ENCODE measurements at places on chromosomes 6 and 20. TPM values are rescaled to one million over a fixed set of nuclear protein-coding genes. Genes with fewer than 3 reads are reported as not detected.
A peak's percentile ranks its signal among the peaks of the same experiment; 100 is the strongest.

TPBG gene
- total RNA-seq: 6.7 TPM

CASS4 gene
- not detected for total RNA-seq

TCFL5 gene
- total RNA-seq: 24.2 TPM

SLPI gene
- not detected for total RNA-seq

SLC17A9 gene
- not detected for total RNA-seq

CD2AP gene
- total RNA-seq: 19.8 TPM

ZKSCAN3 gene
- total RNA-seq: 5.2 TPM

FABP7 gene
- not detected for total RNA-seq

DNA sequence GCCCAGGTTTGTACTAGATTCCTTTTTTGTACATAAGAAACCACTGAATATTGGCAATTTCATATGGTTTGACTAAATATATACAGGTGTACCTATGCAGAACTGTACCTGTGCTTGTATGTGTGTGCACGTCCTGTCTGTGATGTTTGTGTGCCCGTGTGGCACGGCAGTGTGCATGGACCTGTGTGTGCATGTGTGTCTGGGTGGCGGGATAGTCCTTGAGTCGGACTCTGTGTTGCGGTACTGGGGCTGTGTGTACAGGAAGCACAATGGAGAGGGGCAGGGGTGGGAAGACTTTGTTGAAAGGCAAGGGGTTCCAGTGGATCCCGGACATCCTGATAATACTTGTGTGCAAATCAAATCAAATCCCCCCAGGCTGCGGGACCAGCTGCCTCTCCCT lies 3.4 kb upstream of the FAM83C start:
- no peak for DNase-seq

DNA sequence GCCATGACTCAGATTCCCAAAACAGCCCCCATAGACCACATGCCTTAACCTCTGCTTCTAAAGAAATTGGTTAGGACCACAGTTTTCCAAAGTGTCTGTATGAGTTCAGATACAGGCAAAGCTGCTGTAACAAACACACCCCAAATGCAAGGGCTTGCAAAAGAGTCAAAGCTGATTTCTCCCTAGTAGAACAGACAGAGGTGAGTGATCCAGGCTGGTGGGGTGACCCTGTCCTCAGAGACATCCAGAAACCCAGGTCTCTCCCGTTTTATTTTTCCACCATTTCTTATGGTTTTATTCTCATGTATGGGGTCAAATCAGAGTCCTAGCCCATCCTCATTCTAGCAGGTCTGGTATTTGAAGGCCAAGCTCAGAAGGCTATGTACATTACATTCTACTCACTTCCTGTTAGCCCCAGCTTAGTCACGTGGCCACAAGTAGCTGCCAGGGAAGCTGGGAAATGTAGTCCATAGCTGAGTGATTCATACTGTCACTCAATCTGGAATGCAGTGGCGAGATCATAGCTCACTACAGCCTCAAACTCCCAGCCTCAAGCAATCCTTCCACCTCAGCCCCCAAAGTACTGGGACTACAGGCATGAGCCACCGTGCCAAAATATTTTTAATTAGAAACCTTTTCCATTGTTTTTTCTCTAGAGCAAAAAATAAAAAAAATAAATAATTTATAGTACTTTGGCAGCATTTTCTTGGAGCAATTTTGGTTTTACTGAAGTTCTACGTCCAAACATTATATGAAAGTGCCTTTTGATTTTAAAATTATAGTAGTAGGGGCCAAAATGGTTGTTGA lies 175.2 kb downstream of the ZMYND8 start:
- DNase-seq: no peak

- DNase-seq: no peak
Measured at GRCh38 chr6:3125815-3126214, 7.3 kb downstream of the BPHL start.

DNA sequence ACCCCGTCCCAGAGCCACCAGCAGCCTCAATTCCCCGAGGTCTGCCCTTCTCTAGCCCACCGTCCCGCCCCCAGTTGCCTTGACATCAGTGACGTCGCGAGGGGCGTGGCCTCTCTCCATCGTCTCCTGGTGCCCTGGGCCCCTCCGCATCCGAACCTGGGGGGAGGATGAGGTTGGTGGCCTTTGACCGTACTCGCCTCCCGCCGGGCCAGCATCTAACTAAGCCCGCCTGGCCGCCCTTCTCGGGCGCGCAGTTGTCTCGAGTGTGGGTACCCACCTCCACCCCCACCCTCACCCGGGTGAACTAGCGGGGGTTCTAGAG lies 5.5 kb upstream of the ARMC12 start:
- DNase-seq: peak; percentile 87

DNA sequence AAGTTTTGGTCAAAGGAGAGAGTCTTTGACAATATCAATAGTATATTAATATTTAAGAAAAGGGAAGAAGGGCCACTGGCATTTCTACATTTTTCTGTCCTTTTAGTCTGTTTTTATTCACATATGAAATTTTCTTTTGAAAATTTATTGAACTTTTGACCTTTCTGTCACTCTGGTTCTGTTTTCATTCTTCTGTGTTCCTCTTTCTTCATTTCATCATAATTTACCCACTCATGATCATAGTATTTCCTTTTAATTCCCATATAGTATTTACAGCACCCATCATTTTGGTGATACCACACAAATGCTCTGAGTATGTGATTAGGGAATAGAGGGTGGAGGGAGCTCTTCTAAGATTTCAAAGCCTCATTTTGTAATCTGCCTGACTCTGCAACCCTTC lies 142.8 kb downstream of the GJA1 start:
- no peak for DNase-seq

DNA sequence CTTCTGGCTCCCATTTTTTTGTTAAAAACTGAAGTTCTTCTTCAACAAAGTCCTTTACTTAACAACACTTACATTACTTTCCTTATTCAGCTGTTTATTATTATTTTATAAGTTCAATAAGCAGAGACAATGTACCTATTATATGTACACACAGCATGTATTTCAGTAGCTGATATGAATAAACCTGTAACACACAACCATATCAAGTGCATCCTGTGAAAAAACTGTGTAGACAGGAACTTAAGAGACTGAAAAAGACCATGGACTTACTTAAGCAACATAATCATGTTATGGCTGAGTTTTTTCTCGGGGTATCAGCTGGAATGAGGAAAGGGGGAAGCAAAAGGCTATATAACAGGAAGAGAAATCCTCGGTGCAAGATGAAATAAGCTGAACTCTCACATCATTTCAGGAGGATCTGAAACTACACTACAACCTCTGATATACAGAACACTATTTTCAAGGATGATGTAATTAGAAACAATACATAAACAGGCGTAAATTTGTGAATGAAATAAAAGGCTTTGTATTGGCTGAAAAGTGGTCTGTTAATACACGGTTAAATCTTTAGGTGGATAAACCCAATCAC lies 70.9 kb downstream of the REV3L start:
- no peak for DNase-seq

DNA sequence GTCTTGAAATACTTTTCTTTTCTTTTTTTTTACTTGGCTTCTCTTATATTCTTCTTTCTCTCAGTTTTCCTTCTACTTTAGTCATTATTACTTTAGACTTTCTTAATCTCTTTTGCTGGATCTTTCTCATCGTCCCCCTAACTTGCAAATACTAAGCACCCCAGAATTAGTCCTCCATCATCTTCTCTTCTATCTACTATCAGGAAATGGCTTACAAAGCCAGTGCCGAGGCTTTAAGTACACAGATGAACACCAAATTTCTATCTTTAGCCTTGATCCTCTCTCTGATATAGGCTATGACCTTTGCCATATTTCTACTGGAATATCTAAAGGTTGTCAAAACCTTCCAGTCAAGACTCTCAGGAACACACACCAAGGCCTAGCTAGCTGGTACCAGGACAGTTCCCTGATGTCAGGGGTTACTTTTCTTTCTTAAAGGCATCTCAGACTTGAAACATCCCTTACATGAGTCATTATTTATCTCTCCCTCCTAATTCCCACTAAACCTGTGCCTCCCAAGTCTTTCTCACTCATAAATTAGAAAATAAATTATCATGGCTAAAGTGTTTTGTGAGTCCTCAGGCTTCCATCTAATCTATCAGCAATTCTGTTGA lies 278.6 kb upstream of the TCF21 start:
- DNase-seq: no peak

DNA sequence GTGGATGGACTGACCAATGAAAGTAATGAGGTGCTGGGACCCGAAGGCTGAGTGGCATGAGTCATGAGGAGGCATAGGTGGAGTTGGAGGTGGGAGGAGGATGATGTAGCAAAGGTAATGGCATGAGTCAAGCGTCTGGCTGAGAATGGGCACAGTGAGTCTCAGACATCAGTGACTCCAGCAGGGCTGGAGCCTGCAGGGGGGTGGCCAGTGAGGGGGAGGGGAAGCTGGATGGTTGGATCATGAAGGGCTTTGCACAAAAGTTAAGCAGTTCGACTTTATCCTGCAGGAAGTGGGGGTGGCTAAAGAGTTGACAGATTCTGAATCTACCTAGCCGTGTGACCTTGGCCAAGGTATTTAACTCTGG lies 99.0 kb upstream of the IYD start:
- DNase-seq: no peak

- DNase-seq: no peak
Measured at GRCh38 chr6:128569732-128570679, 49.6 kb upstream of the PTPRK start.

- no peak for DNase-seq
Measured at GRCh38 chr6:144756469-144756868, 471.3 kb downstream of the UTRN start.

- DNase-seq: no peak
Measured at GRCh38 chr6:147930745-147931144, 411.9 kb upstream of the SASH1 start.

GRCh38 chr6:132934496-132934895 lies 120.1 kb downstream of the RPS12 start:
- no peak for DNase-seq

DNA sequence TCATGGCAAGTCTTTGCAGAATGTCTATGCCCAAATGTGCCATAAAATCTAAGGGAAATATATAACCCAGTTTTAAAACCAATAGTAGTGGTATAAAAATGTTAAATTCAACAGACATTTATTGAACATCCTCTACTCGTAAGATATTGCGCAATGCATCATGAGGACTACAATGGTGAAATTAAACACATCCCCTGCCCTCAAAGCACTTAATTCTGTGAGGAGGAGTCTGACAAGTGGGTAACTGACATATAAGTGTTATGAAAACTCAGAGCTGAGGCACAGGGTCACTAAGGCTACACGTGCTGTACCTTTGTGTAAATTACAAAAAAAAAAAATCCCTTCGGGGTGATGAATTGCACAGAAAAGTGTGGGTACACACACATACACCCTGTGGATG lies 6.2 kb downstream of the PKHD1 start:
- no peak for DNase-seq

GRCh38 chr20:53044296-53044695 lies 72.1 kb downstream of the TSHZ2 start:
- DNase-seq: no peak

DNA sequence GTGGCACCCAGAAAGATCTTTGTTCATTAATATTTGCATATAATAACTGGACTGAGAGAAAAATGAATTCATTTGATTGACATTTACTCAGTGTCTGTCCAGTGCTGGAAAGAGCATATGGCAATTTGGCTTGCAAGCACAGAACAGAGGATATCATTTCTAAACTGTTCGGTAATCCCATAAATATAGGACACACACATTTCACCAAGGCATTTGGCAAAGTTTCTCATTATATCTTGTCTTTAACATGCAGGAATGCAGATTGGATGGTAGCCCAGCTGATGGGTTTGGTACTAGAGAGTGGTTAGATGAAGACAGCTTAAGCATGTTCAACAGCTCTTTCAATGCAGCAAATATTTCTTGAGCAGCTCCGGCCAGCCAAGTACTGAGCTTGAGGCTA lies 259.2 kb downstream of the PRKN start:
- DNase-seq: no peak

- no peak for DNase-seq
Measured at GRCh38 chr6:112342511-112342910, 4.6 kb upstream of the RFPL4B start.

GRCh38 chr6:156783958-156784357 lies 6.8 kb downstream of the ARID1B start:
- DNase-seq: peak; percentile 72
